ENCODE measurements at places on chromosomes 7 and 10.

DNA sequence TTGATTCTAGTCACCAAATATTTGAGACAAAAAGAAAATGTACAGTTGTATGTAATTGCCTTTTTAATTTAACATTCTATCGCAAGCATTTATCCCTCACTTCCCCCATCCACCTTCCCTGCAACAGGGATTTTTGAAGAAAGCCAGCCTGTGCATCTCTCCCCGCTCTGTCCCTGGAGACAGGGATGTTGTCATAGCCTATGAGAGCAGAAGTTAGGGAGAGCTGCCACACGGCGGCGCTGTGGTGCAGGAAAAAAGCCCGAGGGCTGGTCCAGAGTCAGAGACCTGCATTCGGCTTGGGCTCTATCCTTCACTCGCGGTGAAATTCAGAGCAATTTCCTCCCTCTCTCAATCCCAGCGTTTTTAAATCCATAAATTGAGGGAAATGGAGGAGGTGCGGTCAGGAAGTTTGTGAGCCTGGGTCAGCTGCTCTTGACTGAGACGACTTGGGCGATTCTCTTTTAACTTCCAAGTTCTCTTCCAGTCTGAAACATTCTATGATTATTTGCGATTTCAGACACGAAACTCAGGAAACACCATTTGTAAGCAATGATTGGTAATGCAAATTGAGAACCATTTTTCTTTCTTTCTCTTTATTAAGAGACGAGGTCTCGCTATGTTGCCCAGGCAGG lies 17.5 kb downstream of the HKDC1 start:
- DNase-seq: peak; percentile 91

- DNase-seq: no peak
Measured at GRCh38 chr10:75956624-75957023, 525.2 kb downstream of the LRMDA start.

- DNase-seq: peak; percentile 64
Measured at GRCh38 chr10:73641328-73642060, at the start of gene MYOZ1. MYOZ1 (minus strand) TSS chr10:73641474; CDS start chr10:73640017, 1,457 bp downstream.

DNA sequence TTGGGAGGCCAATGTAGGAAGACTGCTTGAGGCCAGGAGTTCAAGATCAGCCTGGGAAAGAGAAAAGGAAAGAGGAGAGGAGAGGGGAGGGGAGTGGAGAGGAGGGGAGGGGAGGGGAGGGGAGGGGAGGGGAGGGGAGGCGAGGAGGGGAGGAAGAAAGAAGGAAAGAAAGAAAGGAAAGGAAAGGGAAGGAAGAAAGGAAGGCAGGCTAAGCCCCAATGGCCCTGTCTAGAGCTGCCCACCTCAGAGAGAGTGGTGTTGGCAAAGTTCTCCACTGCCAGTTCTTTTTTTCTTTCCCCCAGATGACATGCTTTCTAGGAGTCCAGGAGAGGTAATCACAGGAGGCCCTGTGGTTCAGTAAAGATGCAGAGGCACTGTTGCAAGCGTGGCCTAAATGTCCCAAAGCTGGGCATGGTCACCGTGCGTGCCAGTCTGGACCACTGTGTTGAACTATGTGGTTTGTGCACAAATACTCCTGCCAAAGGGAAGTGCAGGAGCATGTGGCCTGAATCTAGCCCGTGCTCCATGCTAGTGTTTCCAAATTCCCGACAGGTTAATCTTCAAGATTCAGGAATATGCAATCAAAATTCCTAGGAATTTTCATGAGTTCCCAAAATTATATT lies 39.7 kb downstream of the ODAD2 start:
- no peak for DNase-seq

DNA sequence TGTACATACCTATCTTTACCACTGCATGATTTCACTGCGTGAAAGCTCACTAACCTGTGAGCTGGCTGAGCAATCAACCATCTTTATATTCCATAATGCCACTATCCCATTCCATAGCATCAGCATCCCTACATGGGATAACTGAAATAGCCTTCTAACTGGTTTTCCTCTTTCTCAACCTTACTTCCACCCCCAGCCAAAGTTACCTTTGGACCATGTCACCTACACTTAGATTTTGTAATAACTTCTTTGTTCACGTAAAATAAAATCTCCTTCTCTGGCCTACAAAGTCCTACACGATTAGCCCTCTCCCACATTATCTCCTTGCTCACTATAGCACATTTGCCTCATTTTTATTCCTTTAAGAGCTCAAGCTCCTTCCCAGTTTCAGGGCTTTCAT lies 2.5 kb downstream of the PSMA2 start:
- no peak for DNase-seq

DNA sequence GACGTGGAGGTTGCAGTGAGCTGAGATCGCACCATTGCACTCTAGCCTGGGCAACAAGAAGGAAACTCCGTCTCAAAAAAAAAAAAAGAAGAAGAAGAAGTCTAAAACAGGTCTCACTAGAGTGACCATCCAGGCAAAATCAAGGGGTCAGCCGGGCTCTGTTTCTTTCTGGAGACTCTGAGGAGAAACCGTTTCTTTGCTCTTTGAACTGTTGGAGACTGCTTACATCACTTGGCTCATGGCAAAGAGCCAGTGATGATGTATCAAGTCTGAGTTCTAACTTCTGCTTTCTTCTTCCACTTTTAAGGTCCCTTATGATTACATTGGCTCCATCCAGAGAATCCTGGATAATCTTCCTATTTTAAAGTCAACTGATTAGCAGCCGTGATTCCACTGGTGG lies 306.8 kb downstream of the WDR11 start:
- no peak for DNase-seq

- DNase-seq: peak; percentile 87
Measured at GRCh38 chr10:119022846-119023552, 6.5 kb upstream of the NANOS1 start.

DNA sequence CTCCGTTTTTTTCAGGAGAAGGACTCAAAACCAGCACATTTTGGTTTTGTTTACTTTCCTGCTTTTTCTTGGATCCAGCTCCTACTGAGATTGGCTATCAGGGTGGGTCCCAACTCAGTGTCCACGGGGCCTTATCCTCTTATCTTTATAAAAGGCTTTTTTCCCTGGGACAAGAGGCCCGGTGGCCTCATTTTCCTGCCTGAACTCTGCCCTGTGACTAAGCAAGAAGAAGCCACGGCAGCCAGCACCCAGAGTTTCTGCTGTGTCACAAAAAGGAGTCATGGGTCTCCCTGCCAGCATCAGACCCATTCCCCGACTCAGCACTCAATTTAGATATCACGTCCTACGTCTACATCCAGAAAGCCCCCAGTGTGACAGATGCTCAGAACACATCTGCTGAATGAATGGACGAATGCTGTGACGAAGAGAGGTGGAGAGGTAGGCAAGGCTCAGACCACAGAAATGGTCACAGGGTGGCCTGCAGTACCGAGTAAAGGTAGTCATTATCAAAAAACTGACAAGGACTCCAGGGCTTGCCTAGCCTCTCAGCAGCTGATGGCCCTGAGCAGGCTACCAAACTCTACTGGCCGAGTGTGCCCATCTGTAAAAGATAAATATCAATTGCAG lies 16.7 kb downstream of the DLG5 start:
- peak; percentile 44 for DNase-seq

DNA sequence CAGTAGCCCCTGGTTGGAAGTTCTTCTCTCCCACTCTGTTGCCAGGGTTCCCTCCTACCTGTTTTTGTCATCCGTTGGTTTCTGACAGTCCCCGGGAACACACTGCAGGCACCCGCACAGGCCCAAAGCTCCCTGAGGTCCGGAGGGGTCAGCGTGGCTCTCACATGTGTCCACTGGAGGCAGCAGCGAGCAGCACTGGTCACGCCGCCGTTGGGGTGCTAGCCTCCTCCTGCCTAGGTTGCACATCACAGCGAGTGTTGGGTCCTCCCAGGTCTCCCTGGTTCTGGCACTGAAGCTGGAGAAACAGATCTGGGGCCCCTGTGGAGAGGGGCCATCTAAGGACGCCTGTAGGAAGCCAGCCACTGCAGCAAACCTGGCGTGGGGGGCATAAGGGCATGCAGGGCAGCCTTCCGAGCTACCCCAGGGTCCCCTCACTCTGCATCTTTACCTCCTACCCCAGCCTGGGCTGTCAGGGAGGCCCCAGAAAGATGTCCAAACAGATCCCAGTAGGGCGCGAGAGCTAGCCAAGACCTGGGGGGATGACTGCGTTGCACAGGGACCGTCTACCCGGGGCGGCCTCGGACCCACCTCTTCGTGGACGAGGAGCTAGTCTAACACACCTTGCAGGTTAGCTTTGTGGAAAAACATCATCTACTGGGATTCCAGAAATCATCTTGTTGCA lies 28.9 kb downstream of the LRRC27 start:
- DNase-seq: peak; percentile 57

DNA sequence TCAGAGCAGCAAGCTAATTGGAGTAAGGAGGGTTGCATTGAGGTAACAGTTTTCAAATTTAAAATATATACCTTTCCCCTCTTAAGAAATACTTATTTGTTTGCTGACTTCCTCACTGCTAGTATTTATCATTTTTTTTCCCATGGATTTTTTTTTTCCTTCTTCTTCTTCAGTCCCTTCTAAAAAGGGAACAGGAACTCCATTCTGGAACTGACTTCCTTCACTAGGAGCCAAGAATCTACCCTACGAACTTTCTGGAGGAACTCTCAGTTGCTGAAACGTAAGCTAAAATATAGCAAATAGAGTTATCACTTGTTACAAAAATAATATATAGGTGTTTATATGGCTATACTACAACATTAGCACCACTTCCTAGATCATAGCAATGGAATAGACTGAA lies 95.4 kb downstream of the HGF start:
- no peak for DNase-seq

- DNase-seq: no peak
Measured at GRCh38 chr7:43856996-43857395, 12.3 kb downstream of the MRPS24 start.

DNA sequence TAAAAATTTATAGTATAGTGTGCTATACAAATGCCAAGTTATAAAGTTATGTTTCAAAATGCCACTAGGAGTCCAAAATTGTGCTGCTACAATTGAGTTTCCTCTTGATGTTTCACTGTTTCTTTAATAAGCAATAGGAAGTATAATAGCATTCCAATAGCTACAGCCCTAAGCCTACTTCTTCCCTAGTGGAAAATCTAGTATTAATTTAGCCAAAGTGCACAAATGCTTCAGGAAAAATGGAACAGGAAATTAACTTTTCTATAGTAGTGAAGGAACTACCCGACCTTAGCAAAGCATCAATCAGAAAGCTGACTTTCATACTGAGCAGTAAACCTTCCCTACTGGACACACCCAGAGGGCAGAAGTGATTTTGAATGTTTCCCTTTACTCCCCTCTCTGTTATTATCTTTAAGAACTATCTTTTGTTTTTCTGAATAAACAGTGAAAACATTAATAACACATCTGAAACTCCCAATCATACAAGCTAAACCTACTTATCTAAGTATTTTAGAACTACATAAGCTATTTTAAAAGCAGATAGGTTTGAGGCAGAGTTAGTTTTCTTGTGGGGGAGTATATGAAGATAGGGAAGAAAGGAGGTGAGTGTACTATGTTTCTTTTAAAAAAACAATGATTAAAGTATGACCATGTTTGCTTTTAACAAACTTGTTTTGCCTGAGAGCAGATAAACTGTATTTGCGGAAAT lies 13.7 kb downstream of the CPED1 start:
- DNase-seq: no peak

- no peak for DNase-seq
Measured at GRCh38 chr7:148222721-148223120, 367.8 kb upstream of the C7orf33 start.

- peak; percentile 50 for DNase-seq
Measured at GRCh38 chr10:68135362-68135761, 26.1 kb downstream of the MYPN start.

- DNase-seq: no peak
Measured at GRCh38 chr10:33799281-33799943, 464.9 kb upstream of the NRP1 start.

GRCh38 chr7:25456467-25457171 lies 228.3 kb upstream of the NPVF start:
- no peak for DNase-seq

GRCh38 chr7:69659983-69660382 lies 61.7 kb downstream of the AUTS2 start:
- DNase-seq: peak; percentile 63

- DNase-seq: peak; percentile 63
Measured at GRCh38 chr10:111360260-111360925, 283.6 kb downstream of the ADRA2A start.

- no peak for DNase-seq
Measured at GRCh38 chr10:102245932-102246251, 560 bp downstream of the GBF1 start.

GRCh38 chr10:132407243-132407746 lies 10.3 kb downstream of the PWWP2B start:
- DNase-seq: no peak

GRCh38 chr7:116582806-116583444 lies 58.1 kb downstream of the CAV1 start:
- DNase-seq: peak; percentile 67

- DNase-seq: no peak
Measured at GRCh38 chr7:55413442-55413841, 48.3 kb downstream of the LANCL2 start.

- DNase-seq: no peak
Measured at GRCh38 chr7:158395780-158396278, 191.8 kb downstream of the PTPRN2 start.

DNA sequence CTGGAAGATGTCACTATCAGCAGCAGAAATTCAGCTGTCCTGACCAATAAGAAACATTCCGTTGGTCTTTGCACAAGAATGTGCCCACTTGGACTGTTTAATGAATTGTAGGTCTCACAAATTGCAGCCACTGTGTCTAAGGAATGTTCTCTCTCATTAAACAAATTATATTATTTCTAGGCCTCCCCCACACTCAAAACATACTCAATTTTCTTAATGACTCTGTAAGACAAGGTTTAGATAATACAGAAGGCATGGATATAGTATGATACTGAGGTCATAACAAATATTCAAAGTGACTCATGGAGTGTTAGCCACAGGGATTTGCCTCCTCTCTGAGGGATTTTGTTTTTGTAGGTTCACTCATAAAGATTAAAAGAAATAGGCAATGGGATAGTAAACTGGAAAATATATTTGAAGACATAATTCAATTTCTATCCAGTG lies 197.5 kb downstream of the PTN start:
- DNase-seq: peak; percentile 48

GRCh38 chr7:152674860-152675758 lies 832 bp downstream of the XRCC2 start:
- no peak for DNase-seq

GRCh38 chr7:40542982-40543741 lies 408.4 kb downstream of the SUGCT start:
- peak; percentile 24 for DNase-seq

DNA sequence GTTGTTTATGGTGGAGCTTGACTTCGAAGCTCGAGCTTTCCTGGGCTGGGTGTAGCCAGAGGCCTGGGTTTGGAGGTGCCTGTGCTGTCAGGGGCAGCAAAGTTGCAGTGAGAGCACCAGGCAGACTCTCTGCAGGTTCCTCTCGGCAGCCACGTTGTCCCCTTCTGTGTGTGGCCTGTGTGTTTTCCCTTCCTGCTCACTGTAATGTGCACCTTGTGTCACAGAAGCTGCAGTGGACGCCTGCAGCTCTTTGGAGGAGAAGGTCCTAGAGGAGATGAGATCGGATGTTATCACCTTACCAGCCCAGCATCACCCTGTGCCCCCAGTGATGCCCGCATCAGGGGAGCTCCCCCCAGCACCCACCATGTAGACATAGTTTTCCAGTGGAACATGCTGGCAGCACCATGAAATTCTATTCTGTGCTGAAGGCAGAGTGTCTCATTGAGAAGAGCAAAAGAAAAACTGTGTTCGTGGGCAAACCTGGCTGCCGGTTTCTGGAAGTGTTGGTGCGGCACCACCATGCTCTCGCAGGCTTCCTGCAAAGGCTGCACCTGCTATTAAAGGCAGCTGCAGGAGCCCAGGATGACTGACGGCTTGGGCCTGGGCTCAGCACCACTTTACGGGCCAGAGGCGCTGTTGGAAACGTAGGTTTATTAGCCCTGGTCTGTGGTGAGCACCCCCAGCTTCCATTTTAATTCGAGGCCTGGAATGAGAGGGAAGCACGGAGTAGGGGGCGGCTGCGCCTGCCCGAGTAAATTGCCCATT lies 609.8 kb upstream of the FOXK1 start:
- no peak for DNase-seq

Data from GM03348 (cell line).